Endodermal cell (in vitro differentiated cells): ENCODE measurements at places on chromosomes 2 and 18.

DNA sequence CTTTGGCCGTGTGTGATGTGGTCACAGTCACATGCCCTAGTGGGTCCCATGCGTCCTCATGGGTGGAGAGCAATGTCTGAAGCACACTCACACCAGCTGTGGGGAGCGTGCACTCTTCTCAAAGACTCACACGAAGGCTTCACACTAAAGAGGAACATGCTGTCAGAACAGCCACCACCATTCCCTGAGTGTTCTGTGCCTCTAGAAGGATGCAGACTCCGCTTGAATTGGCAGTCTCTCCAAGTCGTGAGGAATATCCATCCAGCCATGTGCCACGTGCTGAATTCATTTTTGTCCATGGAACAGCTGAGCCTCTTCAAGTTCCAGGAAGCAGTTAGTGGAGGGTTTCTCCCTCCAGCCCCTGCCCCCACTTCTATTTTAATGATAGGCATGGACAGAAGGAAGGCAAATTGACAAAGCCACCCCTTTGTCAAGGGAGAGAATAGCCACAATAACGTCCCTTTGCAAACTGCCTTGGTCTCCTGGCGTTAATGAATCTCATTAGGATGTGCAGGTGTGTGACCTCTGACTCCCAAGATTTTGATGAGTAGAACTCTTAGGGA lies 464.3 kb upstream of the ID2 start:
- DNase-seq, result no peak

GRCh38 chr2:99974275-99974674 lies 168.1 kb downstream of the AFF3 start:
- DNase-seq, result no peak

GRCh38 chr2:190791347-190791975 lies 89.2 kb upstream of the GLS start:
- peak; percentile 63 for DNase-seq

- no peak for DNase-seq
Observed at GRCh38 chr18:37313624-37314023, 252.0 kb downstream of the CELF4 start.
